ENCODE measurements at places on chromosomes 2 and 18.

DNA sequence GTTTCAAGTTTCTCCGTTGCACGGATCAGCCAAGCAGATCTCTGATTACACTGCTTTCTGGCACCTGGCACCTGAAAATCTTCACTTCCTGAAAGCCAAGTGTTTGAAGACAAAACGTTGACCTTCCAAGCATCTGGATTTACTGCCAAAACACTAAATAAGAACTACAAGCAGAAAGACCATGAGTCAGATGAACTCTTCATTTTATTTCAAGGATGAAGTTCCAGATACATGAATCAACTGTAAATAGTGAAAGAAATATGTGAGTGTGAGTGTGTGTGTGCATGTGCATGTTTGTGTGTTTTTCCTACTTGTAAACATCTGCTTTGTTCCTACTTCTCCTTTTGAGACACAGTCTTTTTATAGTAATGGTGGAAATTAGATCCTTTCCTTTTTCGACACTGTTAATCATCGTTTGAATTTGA lies 60.0 kb upstream of the DTNA start:
- no peak for DNase-seq

GRCh38 chr2:68719912-68720311 lies 14.7 kb upstream of the ARHGAP25 start:
- no peak for DNase-seq

- no peak for DNase-seq
These were observed 12.6 kb downstream of the ATP6V1C2 start for GRCh38 chr2:10733980-10734379.

GRCh38 chr18:73670524-73670923 lies 477.1 kb downstream of the FBXO15 start:
- no peak for DNase-seq

GRCh38 chr2:70083344-70084156 lies 3.7 kb upstream of the PCBP1 start:
- no peak for DNase-seq

DNA sequence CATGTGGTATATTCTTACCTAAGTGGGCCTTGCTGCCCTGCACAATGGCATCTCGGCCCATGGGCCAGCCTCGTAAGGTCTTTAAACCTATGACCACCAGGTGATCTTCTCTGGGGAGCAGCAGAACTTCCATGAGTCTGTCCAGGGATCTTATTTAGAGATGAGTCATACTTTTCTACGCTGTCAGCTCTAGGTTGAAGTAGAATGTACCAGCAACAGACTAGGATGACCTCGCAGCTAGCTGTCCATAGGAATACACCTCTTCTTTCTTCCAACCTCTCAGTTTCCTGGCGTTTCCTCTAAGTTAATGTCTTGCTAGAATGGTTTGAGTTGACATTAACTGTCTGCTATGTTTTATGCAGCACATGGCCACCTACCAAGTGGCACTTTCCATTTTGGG lies 15.6 kb upstream of the CXCR4 start:
- DNase-seq = no peak

DNA sequence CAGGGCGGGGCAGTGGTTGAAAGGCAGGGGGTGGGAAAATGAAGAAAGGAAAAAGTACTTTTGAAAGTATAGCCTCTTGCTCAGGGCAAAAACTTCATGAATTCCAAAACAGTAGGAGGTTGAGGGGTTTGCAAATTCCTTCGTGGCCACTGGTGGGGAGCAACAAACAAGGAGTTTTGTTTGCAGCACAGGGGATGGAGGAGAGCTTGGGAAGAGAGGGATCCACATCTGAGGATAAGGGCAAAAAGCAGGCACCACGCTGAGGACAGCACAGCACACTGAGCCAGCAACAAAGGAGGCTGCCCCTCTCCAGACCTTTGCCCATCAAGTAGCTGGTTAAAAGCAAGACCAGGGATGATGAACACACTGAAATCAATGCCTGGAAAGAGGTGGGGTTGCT lies 148.9 kb downstream of the TCF4 start:
- no peak for DNase-seq

GRCh38 chr2:27771202-27771547 lies 344 bp upstream of the MRPL33 start:
- DNase-seq = no peak

GRCh38 chr2:60159519-60159918 lies 393.9 kb downstream of the BCL11A start:
- DNase-seq = no peak

GRCh38 chr2:20411361-20411894 lies 35.4 kb upstream of the RHOB start:
- peak; percentile 92 for DNase-seq

- no peak for DNase-seq
These were observed 132.4 kb downstream of the MREG start for GRCh38 chr2:215880970-215881369.

- DNase-seq = no peak
These were observed 88.9 kb downstream of the PLEKHM3 start for GRCh38 chr2:207936380-207936779.

GRCh38 chr18:41829647-41830516 lies 125.2 kb upstream of the PIK3C3 start:
- DNase-seq = no peak

GRCh38 chr2:106160786-106161261 lies 33.3 kb downstream of the UXS1 start:
- DNase-seq = no peak

GRCh38 chr2:239711911-239712570 lies 311.2 kb upstream of the HDAC4 start:
- DNase-seq = no peak

- no peak for DNase-seq
These were observed 50.0 kb upstream of the CTDP1 start for GRCh38 chr18:79629606-79630005.

GRCh38 chr2:172970660-172971059 lies 105.0 kb upstream of the MAP3K20 start:
- DNase-seq = no peak

- DNase-seq = no peak
These were observed 488.7 kb upstream of the ACVR2A start for GRCh38 chr2:147356157-147356556.

DNA sequence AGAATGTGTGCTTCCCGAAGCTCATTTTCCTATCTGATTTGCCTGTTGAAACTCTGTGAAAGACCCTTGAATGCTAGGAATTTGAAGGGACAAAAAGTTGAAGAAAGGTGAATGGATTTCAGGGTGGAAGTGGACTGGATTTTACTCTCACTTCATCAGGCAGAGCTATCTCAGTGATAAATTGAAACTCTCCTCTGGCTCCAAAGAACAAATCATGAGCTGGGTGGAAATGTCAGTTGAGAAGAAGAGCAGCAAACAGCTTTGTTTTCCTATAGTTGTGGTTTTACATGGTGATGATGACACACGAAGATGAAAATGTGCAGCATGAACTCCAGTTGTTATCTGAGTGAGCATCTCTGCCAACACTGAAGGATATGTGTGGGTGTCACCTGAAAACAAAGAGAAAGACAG lies 34.4 kb downstream of the CD28 start:
- DNase-seq = no peak

DNA sequence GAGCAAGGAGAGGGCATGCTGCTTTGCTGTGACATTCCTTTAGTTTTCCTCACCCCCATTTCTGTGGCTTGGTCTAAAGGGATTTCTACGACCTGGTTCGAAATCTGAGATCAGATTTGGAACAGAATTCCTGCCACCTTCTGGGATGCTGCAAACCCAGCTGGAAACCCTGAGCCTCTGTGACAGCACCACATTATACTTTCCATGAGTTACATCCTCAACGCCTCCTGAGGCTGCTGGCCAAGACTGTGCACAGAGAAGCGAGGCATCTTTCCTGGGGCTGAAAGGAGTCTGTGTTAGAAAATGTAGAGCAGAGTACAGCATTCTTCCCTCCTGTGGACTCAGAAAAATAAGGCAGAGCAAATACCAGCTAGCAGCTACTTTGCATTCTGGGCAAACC lies 138.1 kb upstream of the CHAC2 start:
- no peak for DNase-seq

DNA sequence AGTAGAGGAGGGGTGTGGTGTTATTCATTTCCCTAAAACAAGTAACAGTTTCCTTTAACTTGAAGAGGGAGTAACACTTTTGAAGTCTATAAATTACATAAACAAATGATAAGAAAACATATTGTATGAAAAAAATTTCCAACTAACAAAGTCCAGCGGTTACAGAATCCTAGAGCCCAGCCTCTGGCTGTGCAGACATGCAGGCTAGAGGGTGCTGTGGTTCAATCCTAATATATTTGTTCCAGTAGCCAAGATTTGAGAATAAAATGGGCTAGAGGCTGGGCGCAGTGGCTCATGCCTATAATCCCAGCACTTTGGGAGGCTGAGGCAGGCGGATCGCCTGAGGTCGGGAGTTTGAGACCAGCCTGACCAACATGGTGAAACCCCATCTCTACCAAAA lies 56.9 kb downstream of the WDR75 start:
- DNase-seq = peak; percentile 32

DNA sequence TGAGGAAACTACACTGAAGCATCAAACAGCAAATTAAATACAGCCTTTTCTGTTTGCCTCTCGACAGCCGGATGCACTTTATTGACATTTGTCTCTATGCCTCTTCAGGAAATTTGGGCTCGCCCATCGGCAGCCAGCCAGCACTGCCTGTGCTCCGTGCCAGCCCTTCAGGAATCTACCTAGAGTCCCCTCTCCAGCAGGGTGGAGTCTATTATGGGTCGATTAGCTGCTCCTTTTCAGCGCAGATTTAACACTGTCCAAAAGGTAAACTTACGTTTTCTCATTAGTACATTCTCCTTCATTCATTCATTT lies 91.5 kb downstream of the MYCN start:
- DNase-seq = no peak

DNA sequence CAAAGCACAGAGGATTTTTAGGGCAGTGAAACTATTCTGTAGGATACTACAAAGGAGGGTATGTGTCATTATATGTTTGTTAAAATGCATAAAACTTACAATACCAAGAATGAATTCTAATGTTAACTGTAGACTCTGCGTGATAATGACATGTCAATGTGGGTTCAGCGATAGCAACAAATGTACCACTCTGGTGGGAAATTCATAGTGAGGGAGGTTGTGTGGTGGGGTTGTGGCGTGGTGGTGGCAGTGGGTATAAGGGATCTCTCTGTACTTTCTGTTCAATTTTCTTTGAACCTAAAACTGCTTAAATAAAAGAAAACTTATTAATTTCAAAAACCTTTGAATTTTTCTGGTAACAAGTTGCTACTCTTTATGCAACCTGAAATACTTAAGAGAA lies 99.3 kb upstream of the SLC38A11 start:
- DNase-seq = no peak

DNA sequence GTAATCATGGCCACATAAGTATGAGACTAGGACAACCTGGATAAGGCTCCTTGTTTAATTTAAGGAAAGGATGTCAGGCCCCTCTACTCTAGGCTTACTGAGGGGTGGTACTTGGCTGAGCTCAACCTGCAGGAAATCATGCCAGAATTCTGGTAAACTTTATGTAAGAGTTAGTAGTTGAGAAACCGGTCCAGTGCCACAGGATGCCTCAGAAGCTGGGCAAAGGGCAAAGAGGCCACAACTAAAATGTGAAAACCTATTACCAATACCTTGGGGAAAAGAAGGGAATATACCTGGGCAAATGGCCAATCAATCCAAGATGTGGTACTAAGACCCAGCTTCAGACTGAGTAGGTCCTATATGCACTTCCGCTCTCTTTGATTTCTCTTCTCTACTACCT lies 86.7 kb downstream of the ITSN2 start:
- DNase-seq = no peak

- no peak for DNase-seq
These were observed 7.8 kb downstream of the LIMS1 start for GRCh38 chr2:108542071-108542470.

- no peak for DNase-seq
These were observed 52.7 kb downstream of the CMPK2 start for GRCh38 chr2:6812857-6813530.

- DNase-seq = no peak
These were observed 318.1 kb upstream of the HS6ST1 start for GRCh38 chr2:128636802-128637147.

DNA sequence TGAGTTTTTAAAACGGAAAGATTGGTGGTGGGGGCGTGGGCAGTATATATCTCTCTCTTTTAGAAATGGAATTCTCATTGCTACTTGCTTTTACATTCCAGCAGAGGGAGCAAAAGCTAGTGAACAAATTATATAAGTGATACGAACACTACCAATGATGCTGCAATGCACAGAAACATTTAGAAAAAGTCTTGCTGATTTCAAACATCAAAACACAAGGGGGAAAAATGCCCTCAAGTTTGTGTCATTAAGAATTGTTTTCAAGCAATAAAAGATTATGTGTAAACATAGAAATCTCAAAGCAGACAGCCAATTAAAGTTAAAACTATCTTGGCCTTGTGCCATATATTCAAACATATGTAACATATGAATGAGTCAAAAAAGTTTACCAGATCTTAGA lies 296.3 kb upstream of the KCNJ3 start:
- no peak for DNase-seq

- no peak for DNase-seq
These were observed 207.4 kb upstream of the TWIST2 start for GRCh38 chr2:238640486-238640885.

GRCh38 chr2:227479865-227480475 lies 8.0 kb downstream of the AGFG1 start:
- DNase-seq = no peak

GRCh38 chr2:190447766-190448165 lies 39.6 kb downstream of the MFSD6 start:
- no peak for DNase-seq

- no peak for DNase-seq
These were observed 77.5 kb downstream of the EPB41L3 start for GRCh38 chr18:5466256-5466655.

- DNase-seq = no peak
These were observed 36.6 kb downstream of the SCTR start for GRCh38 chr2:119487434-119488244.

GRCh38 chr2:99619151-99619550 lies 129.3 kb upstream of the REV1 start:
- DNase-seq = no peak

- DNase-seq = no peak
These were observed 1545.5 kb downstream of the SUCLG1 start for GRCh38 chr2:82913566-82913965.

DNA sequence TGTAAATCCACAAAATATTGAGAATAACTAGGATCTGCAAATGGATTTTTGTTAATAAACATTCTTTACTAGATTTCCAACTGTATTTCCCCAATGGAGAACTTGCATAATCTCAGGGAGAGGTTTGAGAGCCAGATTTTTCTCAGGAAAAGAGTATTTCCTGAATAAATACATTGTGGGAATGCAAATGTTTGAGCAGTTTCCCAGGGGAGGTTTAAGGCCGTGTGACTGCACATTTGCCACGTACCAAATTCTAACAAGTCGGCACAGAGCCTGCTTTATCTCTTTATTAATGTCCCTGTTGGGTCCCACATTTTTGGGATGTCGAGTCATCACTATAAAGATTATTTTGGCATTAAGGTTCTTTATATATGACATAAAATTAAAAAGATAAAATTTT lies 27.0 kb downstream of the TFPI start:
- no peak for DNase-seq

DNA sequence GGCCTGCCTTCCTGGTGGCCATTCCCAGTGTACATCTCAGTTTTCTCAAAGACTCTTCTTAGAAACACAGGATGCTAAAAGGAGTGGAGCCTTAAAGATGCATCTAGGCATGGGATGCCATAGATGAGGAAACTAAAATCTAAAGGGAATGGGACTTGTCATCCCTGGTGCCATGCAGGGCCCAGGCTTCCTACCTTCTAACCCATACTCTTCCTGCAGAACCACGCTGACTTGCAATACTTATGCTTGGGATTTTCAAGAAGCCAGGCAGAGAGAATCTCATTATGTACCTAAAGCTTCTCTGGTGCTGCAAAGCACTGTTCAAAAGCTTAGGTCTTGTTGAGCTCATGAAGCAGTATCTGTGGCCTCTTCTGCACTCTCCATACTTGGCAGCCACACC lies 329.1 kb downstream of the CYRIA start:
- no peak for DNase-seq

- DNase-seq = no peak
These were observed 180.4 kb upstream of the ZFP36L2 start for GRCh38 chr2:43406651-43407279.

Data from heart left ventricle (tissue), 16 donors.